ENCODE measurements at places on chromosomes 7 and 10.
A peak's percentile ranks its signal among the peaks of the same experiment; 100 is the strongest.

DNA sequence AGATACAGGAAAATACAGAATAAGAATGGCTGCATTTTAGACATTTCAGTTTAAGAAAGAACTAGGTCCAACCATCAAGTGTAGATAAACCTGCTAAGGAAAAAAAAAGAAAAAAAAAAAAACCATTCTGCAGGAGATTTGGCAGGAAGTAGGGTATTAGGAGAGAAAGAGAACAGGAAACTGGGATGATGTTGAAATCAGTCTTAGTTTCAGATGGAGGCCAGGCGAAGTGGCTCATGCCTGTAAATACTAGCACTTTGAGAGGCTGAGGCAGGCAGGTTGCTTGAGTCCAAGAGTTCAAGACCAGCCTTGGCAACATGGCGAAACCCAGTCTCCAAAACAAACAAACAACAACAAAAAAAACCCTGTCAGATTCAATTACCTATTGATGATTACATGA is 120.2 kb downstream of the RAB11FIP2 start:
- no peak for DNase-seq

- DNase-seq = no peak
Measured at GRCh38 chr7:106353944-106354343, 69.2 kb upstream of the NAMPT start.

DNA sequence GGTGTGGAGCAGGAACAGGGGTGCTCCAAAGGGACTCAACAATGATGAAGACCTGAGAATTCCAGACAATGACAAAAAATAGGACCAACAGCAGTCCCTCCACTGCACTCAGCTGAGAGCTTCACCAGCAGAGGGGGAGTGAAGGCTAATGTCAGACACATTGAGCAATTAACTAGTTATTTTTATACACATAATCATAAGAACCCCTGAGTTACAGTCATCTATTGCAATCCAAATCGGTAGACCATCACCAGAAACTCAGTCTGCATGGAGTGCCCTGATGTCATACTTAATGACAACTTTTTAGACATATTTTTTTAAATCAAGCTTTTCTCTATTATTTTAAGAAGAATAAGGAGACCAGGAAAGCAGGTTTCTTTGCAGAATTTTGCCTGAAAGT is 30.6 kb upstream of the IKZF1 start:
- DNase-seq = no peak

- DNase-seq = peak; percentile 12
Measured at GRCh38 chr10:70053218-70053840, 683 bp downstream of the MACROH2A2 start.

- DNase-seq = no peak
Measured at GRCh38 chr7:68295386-68295785, 1298.8 kb downstream of the TYW1 start.

- no peak for DNase-seq
Measured at GRCh38 chr7:27923642-27923980, 183.6 kb downstream of the TAX1BP1 start.

GRCh38 chr7:2095436-2095835 is 137.3 kb downstream of the MAD1L1 start:
- no peak for DNase-seq

- DNase-seq = no peak
Measured at GRCh38 chr10:1024103-1024502, 1.6 kb downstream of the IDI2 start.

DNA sequence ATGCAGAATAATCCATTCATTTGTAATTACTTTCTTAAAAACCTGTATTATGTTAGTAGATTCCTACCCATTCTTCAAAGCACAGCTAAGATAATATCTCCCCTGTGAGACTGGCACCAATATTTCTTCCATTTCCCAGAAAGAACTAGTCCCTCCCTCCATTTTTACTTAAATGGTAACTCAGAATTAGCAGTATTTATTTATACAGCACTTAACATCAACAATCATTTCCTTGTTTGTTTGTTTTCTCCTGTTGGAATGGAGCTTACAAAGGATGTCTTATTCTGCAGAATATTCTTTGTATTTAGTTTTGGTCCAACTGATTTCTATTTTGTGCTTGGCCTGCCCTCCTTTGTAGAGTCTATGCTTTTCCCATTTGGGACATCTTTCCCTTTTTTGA is 32.1 kb upstream of the PTPN12 start:
- DNase-seq = no peak

DNA sequence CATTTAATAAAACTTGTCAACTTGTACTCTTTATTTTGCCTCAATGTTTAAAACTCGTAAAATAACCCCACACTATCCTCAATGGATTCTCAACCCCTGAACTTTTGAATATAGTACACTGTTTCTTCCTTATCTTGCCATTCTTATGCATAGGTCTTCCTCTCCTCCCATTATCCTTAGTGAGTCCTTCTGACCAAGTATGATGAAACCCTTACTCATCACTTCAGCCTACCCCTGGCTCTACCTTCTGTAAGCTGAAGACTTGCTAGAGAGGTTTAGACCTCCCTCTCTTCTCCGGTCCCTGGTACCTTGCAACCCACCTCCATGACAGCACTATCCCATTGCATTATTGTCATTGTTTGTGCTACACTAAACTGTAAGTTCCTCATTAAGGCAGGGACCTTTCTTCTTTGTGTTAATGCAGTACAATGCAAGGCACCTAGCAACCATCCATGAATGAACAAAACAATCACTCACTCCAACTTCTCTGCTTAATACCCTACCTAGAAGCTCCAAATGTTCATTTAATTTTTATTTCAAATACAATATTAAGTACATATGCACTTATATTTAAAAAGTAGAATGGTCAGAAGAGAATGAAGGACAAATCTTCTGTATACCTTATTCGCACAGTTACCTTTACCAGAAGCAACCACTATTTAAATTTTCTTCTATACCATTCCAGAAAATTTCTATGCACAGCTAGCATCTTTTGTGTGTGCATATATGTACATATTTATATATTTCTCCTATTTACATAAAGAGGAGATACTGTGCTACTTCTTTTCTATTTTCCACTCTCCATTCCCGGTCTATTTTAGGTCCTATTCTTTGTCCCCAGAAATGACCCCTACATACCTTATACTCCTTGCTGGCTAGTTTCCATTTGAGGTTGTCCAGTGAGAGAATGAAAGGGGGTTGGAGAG is 77.5 kb downstream of the SLC16A9 start:
- DNase-seq = no peak

DNA sequence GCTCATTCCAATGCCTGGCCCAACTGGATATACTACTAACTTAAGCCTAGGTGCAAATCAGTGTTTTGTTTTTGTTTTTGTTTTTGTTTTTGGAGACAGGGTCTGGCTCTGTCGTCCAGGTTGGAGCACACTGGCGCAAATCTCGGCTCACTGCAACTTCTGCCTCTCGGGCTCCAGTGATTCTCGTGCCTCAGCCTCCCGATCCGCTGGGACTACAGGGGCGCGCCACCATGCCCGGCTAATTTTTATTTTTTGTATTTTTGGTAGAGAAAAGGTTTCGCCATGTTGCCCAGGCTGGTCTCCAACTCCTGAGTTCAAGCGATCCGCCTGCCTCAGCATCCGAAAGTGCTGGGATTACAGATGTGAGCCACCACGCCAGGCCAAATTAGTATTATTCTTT is 1.6 kb downstream of the PPP3CB start:
- no peak for DNase-seq

DNA sequence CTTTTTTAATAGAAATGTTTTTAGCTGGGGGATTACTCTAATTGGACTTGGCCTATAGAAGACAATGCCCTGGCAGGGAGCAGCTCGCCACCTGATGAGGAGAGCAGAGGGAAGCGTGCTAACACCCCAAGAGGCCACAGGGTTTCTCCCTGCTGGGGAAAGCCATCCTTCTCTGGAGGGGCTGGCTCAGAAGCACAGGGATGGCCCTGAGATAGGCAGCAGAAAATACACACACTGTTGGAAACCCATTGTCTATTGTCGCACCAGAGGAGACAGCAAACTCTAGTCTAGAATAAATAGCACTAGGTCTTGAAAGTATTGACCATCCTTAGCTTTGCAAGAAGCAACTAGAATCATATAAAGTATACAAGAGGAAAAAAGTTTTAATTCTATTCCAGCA is 5.4 kb downstream of the COBL start:
- DNase-seq = no peak

GRCh38 chr10:74153676-74154075 is 2.7 kb downstream of the ADK start:
- DNase-seq = no peak

DNA sequence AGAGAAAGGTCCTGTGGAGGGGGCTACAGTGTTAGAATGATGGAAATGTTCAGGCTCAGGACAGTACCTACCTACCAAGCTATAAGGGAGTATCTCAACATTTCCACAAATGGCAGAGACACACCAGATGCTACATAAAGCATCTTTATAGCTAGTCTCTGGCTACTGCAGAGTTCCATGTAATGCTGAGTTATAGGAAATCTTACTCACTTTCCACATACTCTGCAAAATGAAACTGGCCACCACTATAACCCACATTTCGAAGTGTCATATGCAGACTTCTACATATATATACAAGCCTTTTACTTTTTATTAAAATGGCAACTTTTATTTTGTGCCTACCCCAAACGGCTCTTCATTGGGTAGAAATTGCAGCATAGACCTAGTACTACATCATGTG is 85.5 kb downstream of the FAS start:
- DNase-seq = no peak

DNA sequence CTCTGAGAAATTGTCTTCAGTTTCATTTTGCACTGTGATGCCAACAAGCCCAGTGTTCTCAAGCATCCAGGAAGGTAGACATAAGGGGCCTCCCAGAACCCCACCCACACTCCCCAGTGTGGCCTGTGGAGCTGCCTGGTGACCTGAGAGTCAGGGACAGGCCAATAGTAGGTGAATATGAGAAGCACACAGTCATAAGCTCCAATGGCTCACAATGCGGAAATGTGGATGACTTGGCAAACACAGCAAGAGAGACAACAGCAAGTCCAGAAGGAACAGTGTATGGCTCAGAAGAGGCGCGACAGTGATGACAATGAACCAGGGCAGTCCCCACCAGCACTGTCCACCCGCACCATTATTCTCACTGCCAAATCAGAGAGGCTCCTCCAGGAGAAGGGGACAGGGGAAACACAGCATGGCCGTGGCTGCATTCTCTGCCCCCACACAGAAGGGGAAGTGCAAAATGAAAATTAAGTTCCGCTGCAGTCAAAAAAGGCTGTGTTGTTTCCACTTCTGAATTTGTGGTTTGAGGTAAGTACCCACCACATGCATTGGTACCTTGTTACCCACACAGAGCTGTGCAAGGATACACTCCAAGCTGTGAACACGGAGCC is 419.8 kb downstream of the GRID1 start:
- no peak for DNase-seq

All from SJCRH30 (cell line).